ENCODE measurements at places on chromosomes 12 and 14. TPM values are rescaled to one million over a fixed set of nuclear protein-coding genes. Genes with fewer than 3 reads are reported as not detected.

GRCh38 chr14:81472096-81472800 is 61.4 kb downstream of the SEL1L start:
- DNase-seq: no peak

DNA sequence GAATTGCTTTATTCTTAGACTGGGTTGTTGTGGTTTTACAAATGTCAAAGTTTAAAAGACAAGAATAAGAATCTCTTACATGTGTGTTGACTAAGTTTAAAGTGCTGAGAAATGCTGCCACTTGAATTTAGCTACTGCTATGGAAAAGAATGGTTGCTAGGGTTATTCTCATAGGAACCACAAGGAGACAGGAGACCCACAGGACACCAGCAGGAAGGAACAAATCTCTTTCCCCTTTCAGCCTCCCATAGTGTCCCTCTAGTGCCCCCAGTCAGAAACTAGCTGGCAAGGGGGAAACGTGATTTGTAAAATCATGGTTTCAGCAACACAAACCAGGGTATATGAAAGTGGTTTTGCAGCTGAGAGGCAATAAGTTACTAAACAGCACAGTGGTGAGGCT is 102.7 kb downstream of the ST8SIA1 start:
- no peak for DNase-seq

GRCh38 chr12:104339663-104340062 is 36.1 kb downstream of the EID3 start:
- no peak for DNase-seq

- peak; percentile 45 for DNase-seq
Observed at GRCh38 chr14:103819503-103820307, 27.7 kb downstream of the PPP1R13B start.

ANG gene
- polyA plus RNA-seq: 4.1 TPM

TCL1A gene
- not detected for polyA plus RNA-seq

UBE3B gene
- polyA plus RNA-seq: 21.5 TPM
